ENCODE measurements at places on chromosomes 11 and 22. TPM values are rescaled to one million over a fixed set of nuclear protein-coding genes. Genes with fewer than 3 reads are reported as not detected.

Gene CYTH4
- total RNA-seq: 0.94 TPM

Gene PHLDA2
- 98.6 TPM for total RNA-seq

Gene INPP5J
- total RNA-seq: 0.77 TPM

Gene LRRC10B
- 0.24 TPM for total RNA-seq

Gene SIK2
- total RNA-seq: 6.5 TPM

Gene HTATIP2
- total RNA-seq: 184 TPM

Gene STK33
- total RNA-seq: 4.0 TPM

Gene WBP2NL
- not detected for total RNA-seq

Gene KRTAP5-9
- total RNA-seq: not detected

Gene MS4A6A
- not detected for total RNA-seq

Gene MIOX
- not detected for total RNA-seq

Gene MCAM
- total RNA-seq: 9.5 TPM

Gene DBX1
- not detected for total RNA-seq

Gene CHEK1
- total RNA-seq: 34.8 TPM

Gene PICK1
- total RNA-seq: 12.0 TPM

Gene RASL10A
- total RNA-seq: not detected

Gene KREMEN1
- total RNA-seq: 1.9 TPM

Gene F2
- 2.0 TPM for total RNA-seq

Gene ACR
- not detected for total RNA-seq

Gene RDX
- 103 TPM for total RNA-seq

Gene LRRC74B
- not detected for total RNA-seq

Gene GSTT2
- 0.24 TPM for total RNA-seq

Gene TYR
- not detected for total RNA-seq

Gene PSMD13
- total RNA-seq: 169 TPM

Gene DUSP8
- total RNA-seq: 1.7 TPM

Gene SLC29A2
- total RNA-seq: 4.9 TPM

Gene SYT7
- total RNA-seq: 0.71 TPM

Gene OR51T1
- not detected for total RNA-seq

Gene SCO2
- total RNA-seq: 5.1 TPM

Gene OR52I1
- not detected for total RNA-seq

Gene SSTR3
- not detected for total RNA-seq

Gene KCNE3
- not detected for total RNA-seq

Gene RAB36
- total RNA-seq: 8.1 TPM

Gene PDE3B
- total RNA-seq: 2.4 TPM

Gene HTR3A
- total RNA-seq: not detected

Gene SCGB1C1
- not detected for total RNA-seq

Gene LARGE1
- total RNA-seq: 4.4 TPM

Gene OR10D3
- not detected for total RNA-seq
